Right hindlimb (tissue), 1 donor: ENCODE measurements at places on chromosomes 6 and 20.

- peak; percentile 49 for DNase-seq
Measured at GRCh38 chr20:49572857-49573256, 4.9 kb upstream of the PTGIS start.

- peak; percentile 26 for DNase-seq
Measured at GRCh38 chr20:21607971-21608725, 94.3 kb upstream of the NKX2-2 start.

GRCh38 chr20:50919567-50919966, 11.7 kb downstream of the ADNP start:
- DNase-seq, result no peak

DNA sequence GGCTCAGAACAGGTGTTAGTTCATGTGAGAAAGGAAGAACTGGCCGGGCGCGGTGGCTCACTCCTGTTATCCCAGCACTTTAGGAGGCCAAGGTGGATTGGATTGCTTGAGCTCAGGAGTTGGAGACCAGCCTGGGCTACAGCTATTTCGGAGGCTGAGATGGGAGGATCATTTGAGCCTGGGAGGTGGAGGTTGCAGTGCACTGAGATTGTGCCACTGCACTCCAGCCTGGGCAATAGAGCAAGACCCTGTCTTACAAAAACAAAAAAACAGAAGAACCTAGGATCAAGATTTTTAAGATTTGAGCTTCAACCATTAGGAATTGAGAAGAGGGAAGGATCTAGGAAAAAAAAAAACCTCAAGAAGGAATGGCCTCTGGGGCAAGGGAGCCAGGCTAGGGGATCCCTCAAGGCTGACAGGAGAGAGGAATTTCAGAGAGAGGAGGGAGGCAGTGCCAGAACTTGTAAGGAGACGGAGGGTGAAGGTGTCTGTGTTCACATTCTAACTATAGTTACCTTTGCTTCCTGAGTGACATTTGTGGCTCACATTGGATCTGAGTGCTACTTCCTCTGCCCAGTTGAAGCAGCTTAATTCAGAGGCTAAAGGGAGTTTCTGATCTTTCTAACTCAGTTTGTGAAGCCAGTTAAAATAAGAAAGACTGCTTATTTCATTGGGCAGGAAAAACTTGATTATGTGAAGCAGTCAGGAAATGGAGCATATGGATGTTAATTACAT, 26.1 kb downstream of the CHMP4B start:
- no peak for DNase-seq

GRCh38 chr20:48456366-48457192, 371.2 kb downstream of the PREX1 start:
- no peak for DNase-seq

DNA sequence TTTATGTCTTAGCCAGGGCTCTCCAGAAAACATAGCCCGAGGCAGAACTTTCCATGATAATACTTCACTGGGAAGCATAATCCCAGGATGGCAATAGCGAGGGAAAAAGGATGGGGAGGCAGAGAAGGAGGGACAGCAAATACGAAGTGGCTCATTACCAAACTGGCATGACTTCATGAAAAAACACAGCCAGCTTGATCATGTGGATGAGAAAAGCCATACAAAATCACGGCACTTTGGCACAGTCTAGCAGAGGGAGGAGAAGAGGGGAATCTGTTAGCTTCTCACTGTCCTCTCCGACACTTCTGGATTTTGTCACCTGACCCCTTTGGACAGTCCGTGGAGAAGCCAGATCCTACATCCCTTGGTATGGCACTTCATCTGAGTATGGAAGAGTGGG, 212.5 kb upstream of the GRIK2 start:
- DNase-seq, result no peak

DNA sequence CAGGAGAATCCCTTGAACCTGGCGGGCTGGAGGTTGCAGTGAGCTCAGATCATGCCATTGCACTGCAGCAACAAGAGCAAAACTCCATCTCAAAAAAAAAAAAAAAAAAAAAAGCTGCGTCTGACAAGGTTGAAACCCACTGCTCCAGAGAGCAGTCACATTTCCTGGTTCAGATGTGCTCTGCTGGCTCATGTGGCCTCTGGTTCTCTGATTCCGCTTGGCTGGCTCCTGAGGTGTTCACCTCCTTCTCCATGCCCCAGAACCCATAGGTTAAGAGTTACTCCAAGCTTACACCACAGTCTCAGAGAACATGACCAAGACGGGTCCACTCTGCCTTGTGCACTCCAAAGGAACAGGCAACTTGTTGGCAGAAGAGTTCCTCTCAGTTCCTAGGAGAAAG, 8.8 kb upstream of the CNR1 start:
- DNase-seq, result no peak
